HFFc6 (cell line): ENCODE measurements at places on chromosomes 12 and 14. TPM values are rescaled to one million over a fixed set of nuclear protein-coding genes. Genes with fewer than 3 reads are reported as not detected.
A peak's percentile ranks its signal among the peaks of the same experiment; 100 is the strongest.

DNA sequence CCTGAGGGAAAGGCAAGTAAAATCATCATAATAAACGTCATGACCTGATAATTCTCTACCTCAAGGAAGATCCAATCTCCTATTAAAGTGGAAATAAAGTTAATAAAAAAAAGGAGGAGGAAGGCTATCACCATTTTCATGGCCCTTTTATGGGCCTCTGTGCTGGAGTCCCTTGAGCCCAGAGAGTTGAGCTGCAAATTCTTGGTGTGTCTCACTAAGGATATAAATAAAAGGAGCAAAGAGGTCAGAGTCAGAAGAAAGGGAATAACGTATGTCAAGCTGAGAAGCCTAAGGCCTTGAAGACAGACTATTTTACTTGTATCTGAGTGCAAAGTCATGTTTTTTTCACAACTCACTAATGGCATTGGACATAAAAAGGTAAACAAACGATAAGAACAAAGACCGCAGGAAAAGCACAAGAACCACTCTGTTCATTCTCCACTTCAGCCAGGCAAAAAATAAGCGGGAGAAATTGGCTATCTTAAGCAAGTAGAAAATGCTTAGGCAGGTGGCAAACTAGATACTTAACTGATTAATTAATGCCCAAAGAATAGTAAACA is 12.0 kb upstream of the SMIM10L1 start:
- no peak for DNase-seq

DNA sequence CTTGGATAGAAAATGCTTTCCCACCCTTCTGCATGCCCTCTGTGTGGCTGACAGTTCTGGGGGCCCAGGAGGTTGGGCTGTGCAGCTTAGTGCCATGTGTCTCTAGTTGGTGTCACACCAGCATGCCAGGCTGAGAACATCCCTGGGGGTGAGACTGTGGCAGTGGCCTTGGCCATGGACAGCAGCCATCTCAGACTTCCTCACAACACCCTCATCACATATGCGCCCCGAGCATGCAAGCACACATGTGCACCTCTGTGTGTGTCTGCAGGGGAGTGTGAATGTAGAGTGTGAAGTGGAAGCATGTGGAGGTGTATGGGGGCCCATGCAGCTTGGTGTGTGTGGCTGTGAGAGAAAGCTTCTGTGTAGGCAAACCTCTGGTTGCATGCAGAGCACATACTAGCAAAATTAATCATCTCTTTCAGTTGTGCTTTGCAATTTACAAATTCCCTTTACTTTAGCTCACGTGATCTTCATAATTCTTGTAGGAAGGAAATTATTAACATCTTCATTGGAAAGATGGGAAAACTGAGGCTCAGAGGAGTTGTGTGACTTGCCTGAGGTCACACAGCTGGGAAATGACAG is 8.4 kb downstream of the ASIC1 start:
- DNase-seq: peak; percentile 25

- DNase-seq: peak; percentile 91
Observed at GRCh38 chr12:96237465-96238077, 43.4 kb downstream of the ELK3 start.

DNA sequence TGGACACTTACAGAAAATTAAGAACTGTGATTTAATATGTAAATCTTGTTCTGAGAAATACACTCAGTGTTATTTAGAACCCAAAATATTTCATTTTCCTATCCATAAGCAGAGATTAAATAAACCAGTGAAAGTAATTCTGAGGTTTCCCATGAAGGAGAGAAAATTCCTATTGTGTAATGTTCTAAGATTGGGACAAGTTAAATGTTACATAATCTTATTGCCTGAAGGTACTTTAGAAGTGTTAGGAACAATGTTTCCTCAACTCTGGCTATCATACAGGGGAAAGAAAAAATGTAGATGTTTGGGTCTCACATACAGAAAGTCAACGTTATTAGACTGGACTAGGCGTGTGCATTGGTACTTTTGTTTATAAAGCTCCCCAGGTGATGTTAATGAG is 281.9 kb upstream of the SYT10 start:
- DNase-seq: no peak

- peak; percentile 85 for DNase-seq
Observed at GRCh38 chr12:116529048-116529447, 30.1 kb upstream of the MAP1LC3B2 start.

DNA sequence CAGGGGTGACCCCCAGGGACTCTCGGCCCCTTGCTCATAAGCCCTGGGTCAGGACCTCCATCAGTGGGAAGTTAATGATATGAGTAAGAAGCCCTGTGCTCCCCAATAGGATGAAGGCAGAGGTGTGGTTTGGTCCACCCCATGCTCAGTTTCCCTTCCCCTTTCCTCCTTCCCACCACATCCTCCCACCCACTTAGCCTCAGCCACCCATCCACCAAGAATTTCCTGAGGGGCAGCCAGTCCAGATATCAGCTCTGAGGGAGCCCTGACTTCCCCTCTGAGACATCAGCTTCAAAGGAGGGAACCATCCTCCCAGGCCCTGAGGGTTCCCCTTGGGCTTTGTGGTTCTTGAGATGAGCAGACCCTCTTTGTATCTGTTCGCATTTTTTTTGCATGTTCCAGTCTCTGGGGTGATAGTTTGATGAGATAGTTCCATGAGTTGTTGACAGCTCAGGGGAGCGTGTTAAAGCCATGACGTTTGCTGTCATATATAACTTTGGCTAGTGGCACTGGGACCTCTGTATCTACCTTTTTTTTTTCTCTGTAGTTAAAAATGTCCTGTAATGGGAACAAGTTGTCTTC is 71.2 kb downstream of the LGMN start:
- DNase-seq: no peak

GRCh38 chr12:38102197-38102596 is 214.4 kb upstream of the ALG10B start:
- DNase-seq: no peak

GRCh38 chr14:26132061-26132645 is 465.7 kb downstream of the NOVA1 start:
- no peak for DNase-seq

GRCh38 chr14:64208981-64209380 is 85.2 kb downstream of the ESR2 start:
- DNase-seq: no peak

- peak; percentile 38 for DNase-seq
Observed at GRCh38 chr12:132729541-132730320, 19.1 kb downstream of the PGAM5 start.

- DNase-seq: no peak
Observed at GRCh38 chr14:73863209-73863608, 11.6 kb downstream of the PTGR2 start.

GRCh38 chr14:69532561-69533340 is 41.9 kb downstream of the CCDC177 start:
- DNase-seq: no peak

GRCh38 chr14:72516936-72517700 is 376.8 kb downstream of the DPF3 start:
- peak; percentile 77 for DNase-seq

DNA sequence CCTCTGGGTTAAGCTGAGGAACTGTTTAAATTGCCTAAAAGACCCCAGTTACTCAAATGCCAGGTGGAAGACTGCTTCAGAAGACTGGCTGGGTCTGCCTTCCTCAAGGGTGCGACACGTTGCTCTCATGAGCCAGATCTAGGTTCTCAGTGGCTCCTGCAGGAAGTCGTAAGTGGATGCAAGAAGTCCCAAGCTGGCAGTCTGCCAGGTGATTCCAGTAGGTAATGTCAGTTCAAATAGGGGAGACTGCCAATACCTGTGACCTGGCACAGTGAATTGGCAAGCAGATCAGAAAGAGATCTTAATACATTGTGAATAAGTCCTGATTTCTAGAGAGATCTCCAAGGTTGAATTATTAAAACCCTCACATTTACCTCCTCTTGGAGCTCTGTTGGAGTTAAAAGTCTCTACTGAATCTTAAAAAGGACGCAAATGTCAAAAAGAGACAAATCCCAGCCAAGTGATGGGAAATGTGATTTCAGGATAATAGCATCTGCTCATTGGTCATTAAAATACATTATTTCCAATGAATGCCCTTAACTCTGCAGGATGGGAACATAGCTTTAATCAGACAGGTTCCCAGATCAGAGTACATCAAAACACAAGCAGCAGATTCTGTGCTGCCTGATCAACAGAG is 98.8 kb upstream of the FRMD6 start:
- no peak for DNase-seq

DNA sequence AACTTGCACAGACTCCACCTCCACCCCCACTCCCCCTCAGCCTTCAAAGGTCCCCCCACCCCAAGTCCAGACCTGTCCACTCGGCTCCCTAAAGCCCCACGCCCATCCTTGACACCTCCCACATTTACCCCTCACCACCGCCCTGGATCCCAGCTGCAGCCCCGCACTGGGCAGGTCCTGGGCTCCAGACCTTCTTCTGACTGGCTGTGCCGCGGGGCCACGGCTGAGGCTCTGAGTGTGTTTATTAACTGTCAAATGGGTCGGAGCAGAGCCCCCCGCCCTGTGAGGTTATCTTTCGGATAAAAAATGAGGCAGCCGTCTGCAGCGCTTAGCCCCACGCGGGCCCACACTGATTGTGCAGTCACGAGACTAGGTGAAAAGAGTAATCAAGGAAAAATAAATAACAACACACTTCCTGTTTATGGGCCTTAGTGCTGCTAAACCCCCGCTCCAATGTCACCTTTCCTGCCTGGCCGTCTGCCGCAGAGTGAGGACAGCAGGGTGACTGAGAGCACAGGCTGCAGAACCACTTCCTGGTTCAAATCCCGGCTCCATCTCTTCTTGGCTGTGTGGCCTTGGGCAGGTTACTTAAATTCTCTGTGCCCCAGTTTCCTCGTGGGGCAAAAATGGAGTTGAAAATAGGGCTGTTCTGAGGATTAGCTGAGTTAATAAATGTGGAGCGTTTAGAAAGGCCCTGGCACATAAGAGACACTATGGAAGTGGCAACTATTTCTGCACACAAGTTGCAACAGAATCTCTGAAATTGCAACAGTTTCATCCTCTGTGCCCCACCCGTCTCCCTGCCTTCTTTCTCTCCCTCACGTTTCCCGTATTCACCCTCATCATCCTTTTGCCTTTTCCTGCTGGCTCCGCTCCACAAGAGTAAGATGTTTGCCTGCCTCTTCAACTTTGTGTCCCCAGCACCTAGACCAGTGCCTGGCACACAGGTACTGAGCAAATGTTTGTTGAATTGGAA is 9.4 kb downstream of the SETD1B start:
- no peak for DNase-seq

- DNase-seq: no peak
Observed at GRCh38 chr12:67540920-67541624, 107.5 kb upstream of the DYRK2 start.

- DNase-seq: peak; percentile 38
Observed at GRCh38 chr14:89911010-89911919, 43.3 kb downstream of the EFCAB11 start.

DNA sequence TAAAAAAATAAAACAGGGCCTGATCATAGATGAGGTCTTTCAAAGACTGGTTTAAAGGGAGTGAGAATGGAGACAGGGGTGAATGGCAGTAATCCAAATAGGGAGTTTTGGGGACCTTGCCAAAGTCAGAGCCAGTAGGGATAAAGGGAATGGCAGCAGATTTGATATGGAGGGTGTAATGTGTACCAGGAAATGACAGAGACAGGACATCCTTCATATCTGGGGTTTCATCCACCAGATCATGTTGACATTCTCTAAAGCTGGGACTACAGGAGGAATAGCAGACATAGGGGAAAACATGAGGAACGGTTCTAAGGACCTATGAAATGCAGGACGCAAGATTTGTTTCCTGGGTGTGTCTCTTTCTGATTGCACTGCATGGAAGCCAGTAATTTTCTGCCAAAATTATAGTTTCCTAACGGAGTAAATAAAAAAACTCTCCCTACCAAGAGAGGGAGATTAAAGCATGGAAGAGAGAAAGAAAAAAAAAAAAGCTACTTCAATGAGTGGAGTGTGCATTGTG is 169.9 kb downstream of the PRKD1 start:
- DNase-seq: no peak

- peak; percentile 68 for DNase-seq
Observed at GRCh38 chr14:80212023-80212397, 706 bp upstream of the DIO2 start.

GRCh38 chr14:96583569-96584041 is 81.4 kb downstream of the PAPOLA start:
- DNase-seq: no peak

- DNase-seq: peak; percentile 92
Observed at GRCh38 chr14:33737446-33737845, 213.4 kb downstream of the EGLN3 start.

DNA sequence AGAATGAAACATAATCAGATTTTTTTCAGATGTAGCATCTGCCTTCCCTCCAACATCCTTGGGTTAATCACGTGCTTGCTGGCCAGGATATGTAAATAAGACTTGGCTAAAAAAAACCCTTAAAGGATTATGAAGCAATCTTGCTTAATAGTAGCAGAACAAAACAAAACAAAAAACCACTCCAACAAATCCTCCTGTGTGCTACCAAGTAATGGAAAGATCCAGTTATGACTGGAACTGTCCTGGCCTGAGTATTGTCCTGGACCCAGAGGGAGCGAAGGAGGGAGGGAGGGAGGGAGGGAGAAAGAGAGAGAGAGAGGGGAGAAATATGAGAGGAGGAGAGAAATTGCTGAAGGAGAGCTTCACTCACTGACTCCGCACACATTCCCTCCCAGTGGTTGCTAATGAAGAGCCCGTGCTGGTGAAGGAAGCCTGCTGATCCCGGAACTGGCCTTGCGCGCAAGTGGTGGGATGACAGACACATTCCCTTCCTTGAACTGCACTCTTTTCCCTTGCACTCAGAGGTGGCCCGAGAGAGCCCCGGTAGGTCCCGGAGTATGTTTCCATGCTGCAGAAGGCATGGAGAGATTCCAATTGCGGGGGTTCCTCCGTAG is 57.2 kb downstream of the HMGA2 start:
- peak; percentile 79 for DNase-seq

The CISTR gene
- total RNA-seq: not detected in 3 replicates

The CRADD gene
- total RNA-seq: 15.3 to 20.1 TPM (median 18.9 TPM) in 3 replicates

The KRT77 gene
- not detected in 3 replicates for total RNA-seq

The SSPN gene
- 10.6 to 15.7 TPM (median 12.7 TPM) in 3 replicates for total RNA-seq

The ARMH4 gene
- 2.6 to 5.0 TPM (median 4.4 TPM) in 3 replicates for total RNA-seq

The ITGA7 gene
- total RNA-seq: 0.99 to 1.7 TPM (median 1.2 TPM) in 3 replicates

The FITM1 gene
- 0.24 TPM in 1 of 3 replicates, not detected in the others for total RNA-seq

The BCL11B gene
- 0.11 TPM in 1 of 3 replicates, not detected in the others for total RNA-seq

The CCDC177 gene
- total RNA-seq: not detected in 2 replicates

The FAM90A1 gene
- 0.09 to 0.30 TPM in 2 of 3 replicates, not detected in the other for total RNA-seq

The LUM gene
- 34.3 and 59.9 TPM in 2 replicates for total RNA-seq

The COCH gene
- total RNA-seq: not detected in 3 replicates

The TCP11L2 gene
- 13.8 to 19.2 TPM (median 15.8 TPM) in 3 replicates for total RNA-seq

The SAMD15 gene
- 1.1 to 3.2 TPM (median 2.9 TPM) in 3 replicates for total RNA-seq

The MORN3 gene
- 0.14 to 0.24 TPM (median 0.15 TPM) in 3 replicates for total RNA-seq

The CCNT1 gene
- total RNA-seq: 31.2 and 31.7 TPM in 2 replicates

The DPPA3 gene
- total RNA-seq: not detected in 3 replicates
